Activated CD4-positive, alpha-beta memory T cell treated with anti-CD3 and anti-CD28 coated beads, Interleukin-2, amount 10 ng/mL, durations not matched to agents 7 days and 5 days (primary cell): ENCODE measurements at places on chromosomes 12 and 14. TPM values are rescaled to one million over a fixed set of nuclear protein-coding genes. Genes with fewer than 3 reads are reported as not detected.

Gene FAM186B
- not detected for total RNA-seq

Gene RAPGEF3
- total RNA-seq, result 1.6 TPM

Gene SERPINA9
- not detected for total RNA-seq

Gene KLRB1
- total RNA-seq, result 17.4 TPM

Gene ADCK1
- 2.2 TPM for total RNA-seq

Gene LRRC43
- not detected for total RNA-seq

Gene PLEKHD1
- 0.15 TPM for total RNA-seq

Gene CHMP4A
- 92.9 TPM for total RNA-seq

Gene ZNF641
- 16.4 TPM for total RNA-seq

Gene CLEC2A
- not detected for total RNA-seq

Gene ARL1
- 47.7 TPM for total RNA-seq

Gene SFSWAP
- 43.7 TPM for total RNA-seq

Gene CPNE6
- not detected for total RNA-seq

Gene KLHL33
- total RNA-seq, result 0.05 TPM

Gene ACSM4
- not detected for total RNA-seq

Gene RIPK3
- 37.3 TPM for total RNA-seq

Gene NPC2
- total RNA-seq, result 66.5 TPM

Gene TMEM52B
- not detected for total RNA-seq

Gene HOXC10
- total RNA-seq, result not detected
